ENCODE measurements at places on chromosomes 2 and 18. TPM values are rescaled to one million over a fixed set of nuclear protein-coding genes. Genes with fewer than 3 reads are reported as not detected.

DNA sequence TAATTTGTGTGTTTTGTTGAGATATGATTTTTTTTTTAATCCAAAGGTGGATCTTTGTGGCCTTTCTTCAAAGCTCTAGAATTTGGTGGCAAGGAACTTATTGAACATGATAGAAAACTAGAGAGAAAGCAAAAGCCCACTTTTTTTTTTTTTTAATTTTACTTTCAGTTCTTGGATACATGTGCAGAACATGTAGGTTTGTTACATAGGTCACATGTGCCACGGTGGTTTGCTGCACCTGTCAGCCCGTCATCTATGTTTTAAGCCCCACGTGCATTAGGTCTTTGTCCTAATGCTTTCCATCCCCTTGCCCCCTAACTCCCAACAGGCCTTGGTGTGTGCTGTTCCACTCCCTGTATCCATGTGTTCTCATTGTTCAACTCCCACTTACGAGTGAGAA is 135.9 kb downstream of the RHBDD1 start:
- no peak for DNase-seq

LHCGR gene
- total RNA-seq, result not detected

SIX2 gene
- total RNA-seq, result 5.2 TPM

POTEC gene
- not detected for total RNA-seq

DNA sequence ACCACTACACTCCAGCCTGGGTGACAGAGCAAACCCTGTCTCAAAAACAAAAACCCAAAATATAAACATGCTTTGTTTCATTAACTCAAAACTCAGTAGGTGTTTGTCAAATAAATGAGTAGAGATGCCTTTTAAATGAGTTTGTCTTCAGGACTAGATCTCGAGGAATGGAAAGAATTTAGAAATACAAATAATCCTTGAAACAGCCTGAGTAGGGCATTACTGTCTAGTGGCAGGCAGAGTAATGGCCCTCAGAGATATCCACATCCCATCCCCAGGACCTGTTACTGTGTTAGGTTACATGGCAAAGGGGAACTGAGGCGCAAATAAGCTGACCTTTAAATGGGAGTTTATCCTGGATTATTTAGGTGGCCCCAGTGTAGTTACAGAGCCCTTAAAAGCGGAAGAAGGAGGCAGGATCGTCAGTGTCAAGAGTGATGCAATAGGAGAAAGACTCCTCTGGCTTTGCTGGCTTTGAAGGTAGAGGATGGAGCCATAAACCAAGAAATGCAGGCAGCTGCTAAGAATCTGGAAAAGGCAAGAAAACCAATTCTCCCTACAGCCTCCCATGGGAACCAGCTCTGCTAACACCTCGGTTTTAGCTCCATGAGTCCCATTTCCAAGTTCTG is 63.0 kb downstream of the CABLES1 start:
- DNase-seq, result no peak

EDAR gene
- not detected for total RNA-seq

UGT1A3 gene
- total RNA-seq, result not detected

DUSP2 gene
- total RNA-seq, result 4.9 TPM

DNA sequence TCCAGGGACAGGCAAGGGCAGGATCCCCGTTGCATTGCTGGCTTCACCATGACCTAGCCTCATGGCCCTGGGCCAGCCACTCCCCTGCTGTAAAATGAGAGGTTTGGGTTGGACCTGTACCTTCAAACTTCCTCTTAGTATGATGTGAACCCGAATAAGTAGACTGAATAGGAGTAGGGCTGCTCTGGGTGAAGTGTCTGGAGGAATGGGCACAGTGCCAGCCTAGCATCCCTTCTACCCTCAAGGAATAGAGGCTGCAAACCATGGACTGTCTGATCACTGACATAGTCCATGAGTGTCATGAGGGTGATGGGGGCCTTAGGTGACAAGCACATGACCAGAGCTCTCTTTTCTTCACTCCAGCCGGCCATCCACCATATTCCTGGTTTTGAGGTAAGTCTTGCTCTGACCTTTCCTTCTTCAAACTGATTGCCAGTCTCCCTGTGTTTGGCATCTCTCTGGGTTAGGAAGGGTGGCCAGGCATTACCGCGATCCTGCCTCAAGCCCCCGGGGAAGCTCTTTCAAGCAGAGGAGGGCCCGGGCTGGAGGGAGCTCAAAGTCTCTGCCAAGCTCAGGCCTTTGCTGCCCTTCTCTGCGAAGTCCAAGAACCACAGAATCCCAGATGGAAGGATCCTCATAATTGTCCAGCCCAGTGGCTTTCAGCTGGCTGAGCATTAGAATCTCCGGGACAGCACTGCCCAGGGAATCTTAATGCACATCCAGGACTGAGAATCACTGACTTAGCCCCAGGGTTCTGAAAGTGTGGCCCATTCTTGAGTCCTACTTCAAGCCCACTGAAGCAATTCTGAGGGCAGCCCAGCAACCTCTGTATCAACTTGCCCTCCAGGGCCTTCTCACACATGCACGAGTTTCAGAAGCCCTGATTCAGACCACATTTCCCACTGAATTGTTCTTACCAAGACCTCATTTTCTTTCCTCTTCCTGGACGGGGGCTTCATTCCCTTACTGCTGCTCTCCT is 148.1 kb downstream of the DYSF start:
- no peak for DNase-seq

- DNase-seq, result peak; percentile 8
Observed at GRCh38 chr2:225637259-225637658, 237.7 kb downstream of the NYAP2 start.

GRCh38 chr18:3867864-3868311 is 417.9 kb downstream of the TGIF1 start:
- no peak for DNase-seq

HAAO gene
- total RNA-seq, result not detected

- DNase-seq, result no peak
Observed at GRCh38 chr18:6571239-6571602, 156.5 kb upstream of the L3MBTL4 start.

Measured in MG63 (cell line).